ENCODE measurements at places on chromosomes 5 and 9.
A peak's percentile ranks its signal among the peaks of the same experiment; 100 is the strongest.

- no peak for DNase-seq
Observed at GRCh38 chr9:21015129-21015815, 16.2 kb downstream of the HACD4 start.

DNA sequence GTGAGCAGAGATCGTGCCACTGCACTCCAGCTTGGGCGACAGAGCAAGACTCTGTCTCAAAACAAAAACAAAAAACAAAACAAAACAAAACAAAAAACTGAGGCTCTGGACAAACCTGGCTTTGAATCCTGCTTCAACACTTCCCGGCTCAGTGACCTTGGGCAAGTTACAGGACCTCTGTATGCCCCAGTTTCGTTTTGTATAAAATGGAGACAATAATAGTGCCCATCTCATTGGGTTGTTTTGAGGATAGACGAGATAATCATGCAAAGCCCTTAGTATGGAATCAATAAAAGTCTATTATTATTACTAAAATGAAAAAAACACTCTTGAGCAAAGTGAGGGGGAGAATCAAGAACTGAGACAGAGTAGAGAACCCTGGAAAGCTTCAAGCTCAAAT lies 184.9 kb downstream of the ATP10B start:
- no peak for DNase-seq

GRCh38 chr5:67773411-67774266 lies 441.9 kb upstream of the PIK3R1 start:
- no peak for DNase-seq

DNA sequence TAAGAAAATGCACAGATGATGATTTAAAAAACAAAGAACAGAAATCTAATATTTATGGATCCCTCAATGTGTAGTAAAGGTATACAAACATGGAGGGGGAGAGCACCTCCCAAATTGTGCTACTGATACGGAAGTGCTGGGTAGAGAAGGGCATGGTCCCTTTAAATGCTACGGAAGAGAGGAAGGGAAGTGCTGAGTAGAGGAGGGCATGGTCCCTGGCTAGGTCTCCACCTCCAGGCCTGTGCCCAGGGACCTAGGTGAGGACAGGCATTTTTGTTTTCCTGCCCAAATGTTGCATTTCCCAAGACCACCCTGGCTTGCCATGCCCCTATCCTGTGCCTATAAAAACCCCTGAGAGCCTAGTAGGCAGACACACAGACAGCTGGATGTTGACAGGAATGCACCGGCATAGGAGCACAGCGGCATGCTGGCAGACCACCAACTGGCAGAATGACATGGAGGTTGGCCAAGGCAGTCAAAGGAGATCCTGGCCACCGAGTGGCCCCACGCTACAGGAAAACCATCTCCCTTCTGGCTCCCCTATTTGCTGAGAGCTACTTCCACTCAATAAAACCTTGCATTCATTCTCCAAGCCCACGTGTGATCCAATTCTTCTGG lies 62.1 kb upstream of the SPDL1 start:
- DNase-seq: no peak

GRCh38 chr5:16737620-16738364 lies 121.0 kb upstream of the RETREG1 start:
- DNase-seq: no peak

- DNase-seq: no peak
Observed at GRCh38 chr9:23278561-23278960, 547.5 kb downstream of the ELAVL2 start.

GRCh38 chr9:129341987-129342348 lies 163.9 kb upstream of the IER5L start:
- DNase-seq: no peak

DNA sequence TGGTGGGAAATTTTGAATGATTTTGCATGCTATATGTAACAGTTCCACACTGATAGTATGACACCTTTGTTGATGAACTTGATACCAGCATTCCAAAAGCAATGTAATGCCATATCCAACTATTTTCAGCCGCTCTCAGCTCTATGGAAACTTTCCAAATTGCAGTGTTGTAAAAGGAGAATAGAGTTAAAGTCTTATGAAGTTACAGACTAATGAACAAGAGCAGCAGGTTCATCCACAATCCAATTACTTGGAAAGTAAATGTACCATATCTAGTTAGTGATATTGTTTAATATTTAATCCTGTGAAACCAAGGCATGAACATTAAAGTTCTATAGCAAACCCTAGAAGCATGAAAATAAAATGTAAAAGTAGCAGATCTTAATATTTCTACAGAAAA lies 418.2 kb downstream of the TUSC1 start:
- DNase-seq: no peak

DNA sequence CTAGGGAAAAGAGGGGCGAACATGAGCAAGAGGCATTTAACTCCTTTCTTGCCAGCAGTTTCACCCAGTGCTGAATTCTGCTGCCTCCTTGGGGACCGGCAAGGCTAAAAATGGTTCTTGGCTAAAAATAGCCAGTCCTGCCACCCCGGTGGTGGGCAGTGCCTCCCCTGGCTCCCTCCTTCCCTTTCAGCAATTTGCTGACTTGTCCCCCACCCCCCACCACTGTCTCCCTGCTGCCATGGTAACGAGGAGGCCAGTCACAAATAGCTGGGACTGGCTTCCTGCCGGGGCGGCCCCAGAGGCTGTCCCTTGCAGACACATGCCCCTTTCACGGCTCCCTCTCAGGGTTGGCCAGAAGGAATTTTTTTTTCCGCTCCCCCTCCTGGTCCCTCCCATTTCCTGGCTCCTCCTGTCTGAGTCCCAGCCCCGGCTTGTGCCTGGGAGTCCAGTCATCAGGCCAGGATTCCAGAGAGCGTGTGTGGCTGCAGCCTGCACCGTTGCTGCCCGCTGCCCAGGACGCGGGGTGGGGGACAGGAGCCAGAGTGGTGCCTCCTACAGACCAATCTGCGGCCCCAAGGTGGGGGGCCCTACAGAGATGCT lies 130.3 kb downstream of the RGS3 start:
- DNase-seq: peak; percentile 93

- DNase-seq: no peak
Observed at GRCh38 chr5:106545325-106545724, 1125.4 kb downstream of the EFNA5 start.

- no peak for DNase-seq
Observed at GRCh38 chr9:100595391-100596199, 17.7 kb downstream of the CAVIN4 start.

GRCh38 chr9:4225291-4226028 lies 74.4 kb downstream of the GLIS3 start:
- no peak for DNase-seq

DNA sequence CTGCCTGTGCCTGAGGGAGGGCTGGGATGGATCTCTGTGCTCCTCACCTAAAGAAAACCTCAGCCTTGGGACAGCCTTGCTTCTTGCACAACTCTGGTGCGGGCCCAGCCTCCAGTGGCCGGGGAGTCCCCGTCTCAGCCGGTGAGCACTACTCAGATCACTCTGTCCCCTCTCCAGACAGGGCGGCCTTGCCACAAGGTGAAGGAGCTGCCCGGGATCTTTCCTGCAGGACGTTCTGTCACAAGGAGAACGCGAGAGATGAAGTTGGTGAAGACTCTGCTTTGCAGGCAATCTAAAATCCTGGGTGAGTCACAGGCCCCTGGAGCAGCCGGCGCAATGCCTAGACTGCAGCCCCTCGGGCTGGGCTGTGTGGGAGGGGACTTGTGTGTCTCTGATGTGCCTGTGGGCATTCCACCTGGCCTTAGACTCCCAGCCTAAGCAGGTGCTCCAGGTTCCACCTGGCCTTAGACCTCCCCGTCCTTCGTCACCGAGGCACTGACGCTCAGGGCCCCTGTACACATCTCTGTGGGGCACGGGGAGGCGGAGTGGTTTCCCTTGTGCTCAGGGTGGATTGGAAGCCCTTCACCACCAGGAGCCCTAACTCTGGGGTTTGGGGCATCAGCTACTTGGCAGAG lies 15.2 kb upstream of the IRX4 start:
- no peak for DNase-seq

DNA sequence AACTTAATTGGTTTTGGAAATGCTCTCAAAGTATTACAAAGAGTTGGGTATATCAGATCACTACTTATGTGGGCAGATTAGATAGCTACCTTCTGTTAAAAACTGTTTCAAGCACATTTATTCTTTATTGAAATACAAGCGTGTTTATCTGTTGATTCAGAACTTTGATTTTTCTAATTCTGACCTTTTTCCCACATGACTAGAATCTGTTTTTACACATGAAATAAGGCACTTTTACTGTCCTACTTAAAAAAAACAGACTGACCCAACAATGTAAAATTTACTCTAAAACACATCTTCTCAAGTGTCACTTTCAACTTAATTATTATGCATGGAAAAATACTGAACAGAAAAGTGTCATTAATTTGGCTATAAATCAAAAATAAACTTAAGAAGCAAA lies 4.8 kb downstream of the NR6A1 start:
- no peak for DNase-seq

DNA sequence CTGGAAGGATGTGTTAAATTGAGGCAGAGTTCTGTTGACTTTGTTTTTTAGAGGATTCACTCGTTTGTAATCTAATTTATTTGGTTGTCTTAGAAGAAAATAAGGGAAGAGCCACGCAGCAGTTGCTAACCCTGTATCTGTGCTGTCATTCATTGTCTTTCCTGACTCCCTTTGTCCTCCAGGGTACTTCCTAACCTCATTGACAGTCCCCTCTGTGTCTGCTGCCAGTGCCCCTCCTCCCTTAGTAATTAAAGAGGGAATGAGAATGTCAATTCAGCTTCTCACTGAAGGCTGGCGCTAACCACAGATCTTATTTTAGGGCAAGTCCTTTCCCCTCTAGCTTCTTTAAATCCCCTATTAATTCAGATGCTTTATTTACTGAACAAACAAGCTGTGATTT lies 84.0 kb downstream of the MAST4 start:
- DNase-seq: no peak

GRCh38 chr5:89028595-89029285 lies 145.8 kb upstream of the MEF2C start:
- no peak for DNase-seq

DNA sequence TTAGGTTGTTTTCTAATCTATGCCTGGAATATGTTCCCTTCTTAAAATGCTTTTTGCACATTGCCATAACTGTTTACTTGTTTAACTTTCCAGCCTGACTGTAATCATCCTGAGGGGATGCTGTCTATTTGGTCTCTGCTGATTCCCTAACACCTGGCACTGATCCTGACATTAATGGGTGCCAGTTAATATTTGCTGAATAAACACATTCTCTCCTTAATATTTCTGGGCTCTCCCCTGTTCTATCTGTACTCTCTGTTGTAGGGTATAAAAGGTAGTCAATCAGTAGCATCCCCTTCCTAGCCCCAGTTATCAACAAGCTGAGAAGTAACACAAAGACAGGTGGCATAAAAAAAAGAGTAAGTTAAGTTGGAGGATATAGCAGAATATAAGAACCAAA lies 21.3 kb upstream of the SLC31A2 start:
- DNase-seq: no peak

- no peak for DNase-seq
Observed at GRCh38 chr9:77028478-77028877, 9.0 kb downstream of the FOXB2 start.

DNA sequence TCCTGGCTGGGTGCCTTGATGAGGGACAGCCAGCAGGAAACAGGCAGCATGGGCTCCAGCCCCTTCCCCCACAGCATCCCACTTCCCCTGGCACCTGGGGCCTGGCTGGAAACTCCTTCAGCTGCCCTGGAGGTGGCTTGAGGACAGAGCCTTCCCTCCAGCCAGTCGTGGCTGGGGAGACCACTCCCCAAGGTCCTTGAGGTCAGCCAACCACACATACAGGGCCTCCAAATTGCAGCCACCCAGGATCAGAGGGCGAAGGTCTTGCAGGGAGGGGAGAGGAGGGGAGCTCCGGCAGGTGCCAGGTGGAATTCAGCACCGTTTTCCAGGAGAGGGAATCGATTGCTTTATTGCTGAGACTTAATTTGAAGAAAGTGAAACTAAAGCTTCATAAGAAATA lies 280.4 kb downstream of the PBX3 start:
- DNase-seq: no peak

GRCh38 chr5:127187706-127188105 lies 102.9 kb upstream of the MEGF10 start:
- no peak for DNase-seq
